ENCODE measurements at places on chromosomes 2 and 18. TPM values are rescaled to one million over a fixed set of nuclear protein-coding genes. Genes with fewer than 3 reads are reported as not detected.

FAM124B gene
- under 0.01 TPM for total RNA-seq

KYNU gene
- 9.5 TPM for total RNA-seq

LRP2 gene
- total RNA-seq, result not detected

SPC25 gene
- 0.28 TPM for total RNA-seq

NT5C1B gene
- total RNA-seq, result not detected
